Hair follicular keratinocyte (primary cell): ENCODE measurements at places on chromosomes 13 and 19. TPM values are rescaled to one million over a fixed set of nuclear protein-coding genes. Genes with fewer than 3 reads are reported as not detected.

The IFNL1 gene
- not detected in 2 replicates for total RNA-seq

The ACP5 gene
- 20.6 and 32.1 TPM in 2 replicates for total RNA-seq

The KLK14 gene
- total RNA-seq, result 0.23 TPM in 1 of 2 replicates, not detected in the other

The WDR88 gene
- not detected in 2 replicates for total RNA-seq

The SERPINE3 gene
- 0.04 TPM in 1 of 2 replicates, not detected in the other for total RNA-seq

The F10 gene
- 0.31 and 0.57 TPM in 2 replicates for total RNA-seq

The ATXN8OS gene
- total RNA-seq, result not detected in 2 replicates

The C19orf85 gene
- not detected in 2 replicates for total RNA-seq

The BABAM1 gene
- total RNA-seq, result 62.6 and 101 TPM in 2 replicates

The TTC9B gene
- total RNA-seq, result not detected in 2 replicates

The ZNF576 gene
- total RNA-seq, result 13.0 and 14.0 TPM in 2 replicates

The KCNN1 gene
- total RNA-seq, result not detected in 2 replicates

The TSSK6 gene
- 0.34 and 1.3 TPM in 2 replicates for total RNA-seq

The METTL21C gene
- total RNA-seq, result not detected in 2 replicates

The POLRMT gene
- 26.4 and 36.2 TPM in 2 replicates for total RNA-seq

The C1QTNF9 gene
- not detected in 2 replicates for total RNA-seq

The TEKTIP1 gene
- total RNA-seq, result not detected in 2 replicates

The CEACAM6 gene
- total RNA-seq, result 0.11 and 0.23 TPM in 2 replicates

The C19orf73 gene
- total RNA-seq, result 4.1 and 5.4 TPM in 2 replicates

The SPINT2 gene
- 757 and 1,192 TPM in 2 replicates for total RNA-seq

The TPTE2 gene
- not detected in 2 replicates for total RNA-seq

The TEX26 gene
- not detected in 2 replicates for total RNA-seq

The RASGRP4 gene
- total RNA-seq, result not detected in 2 replicates
